Cortex of kidney (tissue), 1 donor: ENCODE measurements at places on chromosomes 1 and 21.

- no peak for DNase-seq
Measured at GRCh38 chr1:117654493-117655219, 48.8 kb downstream of the TENT5C start.

- DNase-seq, result no peak
Measured at GRCh38 chr1:12052008-12052573, 11.0 kb upstream of the TNFRSF8 start.

DNA sequence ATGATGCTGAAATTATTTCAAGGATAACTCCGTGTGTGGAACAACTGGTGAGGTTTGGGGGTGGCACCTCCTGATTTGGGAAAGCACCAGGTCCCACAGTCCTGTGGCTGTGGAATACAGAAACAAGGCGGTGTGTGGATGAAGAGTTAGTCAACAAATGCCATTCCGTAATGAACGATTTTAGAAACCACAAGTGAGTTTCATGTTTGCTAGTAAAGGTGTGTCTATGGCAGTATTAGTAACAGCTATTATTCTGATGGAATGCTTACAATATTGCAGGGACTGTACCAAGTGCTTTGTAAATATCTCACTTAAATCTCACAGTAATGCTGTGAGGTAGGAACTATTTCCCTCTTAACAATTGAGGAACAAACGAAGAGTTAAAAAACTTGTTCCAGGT is 53.8 kb downstream of the B3GALNT2 start:
- no peak for DNase-seq

DNA sequence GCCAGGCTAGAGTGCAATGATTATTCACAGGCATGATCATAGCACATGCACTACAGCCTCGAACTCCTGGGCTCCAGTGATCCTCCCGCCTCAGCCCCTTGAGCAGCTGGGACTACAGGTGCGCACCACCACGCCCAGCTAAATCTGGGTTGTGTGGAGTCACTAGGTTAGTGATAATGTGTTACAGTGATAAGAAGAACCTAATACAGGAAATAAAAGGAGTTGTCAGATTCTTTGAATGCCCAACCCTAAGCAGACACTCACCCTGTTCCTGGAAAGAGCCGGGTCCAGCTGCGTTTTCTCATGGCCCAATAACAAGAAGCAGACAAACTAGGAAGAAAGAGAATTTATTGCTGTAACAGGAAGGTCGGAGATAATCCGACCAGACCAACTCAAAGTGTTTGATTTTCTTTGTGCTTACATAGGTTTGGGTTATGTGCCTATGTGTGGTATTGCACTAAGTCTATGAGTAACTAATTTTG is 8.8 kb downstream of the IFNGR2 start:
- DNase-seq, result no peak

- no peak for DNase-seq
Measured at GRCh38 chr1:180581635-180582039, 22.9 kb downstream of the OVAAL start.

DNA sequence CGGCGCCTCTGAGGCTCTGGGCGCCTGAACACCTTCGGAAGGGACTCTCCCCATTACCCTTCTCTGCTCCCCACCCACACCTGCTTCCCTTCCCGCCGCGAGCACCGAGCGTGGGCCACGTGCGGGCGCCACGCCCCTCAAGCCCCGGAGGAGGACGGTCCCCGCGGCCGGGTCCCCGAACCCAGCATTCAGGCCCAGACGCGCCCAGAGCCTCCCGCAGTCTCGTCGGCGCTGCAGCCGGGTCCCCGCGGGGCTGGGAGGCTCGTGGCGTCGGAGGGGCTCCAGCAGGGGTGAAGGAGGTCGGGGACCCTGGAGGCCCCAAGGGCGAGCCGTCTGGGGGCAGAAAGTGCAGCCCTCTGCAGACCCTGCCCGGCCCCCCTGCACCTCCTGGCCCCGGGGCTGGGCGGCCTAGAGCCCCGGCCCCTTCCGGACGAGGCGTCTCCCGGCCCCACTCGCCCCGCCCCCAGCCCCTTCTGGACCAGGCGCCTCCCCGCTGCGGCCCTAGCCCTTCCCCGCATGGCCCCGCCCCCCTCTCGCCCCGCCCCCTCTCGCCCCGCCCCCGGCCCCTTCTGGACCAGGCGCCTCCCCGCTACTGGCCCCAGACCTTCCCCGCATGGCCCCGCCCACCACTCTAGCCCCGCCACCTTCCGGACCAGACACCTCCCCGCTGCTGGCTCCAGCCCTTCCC is 378 bp upstream of the SMIM1 start:
- DNase-seq, result no peak

- DNase-seq, result no peak
Measured at GRCh38 chr21:42654179-42654912, 925 bp downstream of the PDE9A start.

DNA sequence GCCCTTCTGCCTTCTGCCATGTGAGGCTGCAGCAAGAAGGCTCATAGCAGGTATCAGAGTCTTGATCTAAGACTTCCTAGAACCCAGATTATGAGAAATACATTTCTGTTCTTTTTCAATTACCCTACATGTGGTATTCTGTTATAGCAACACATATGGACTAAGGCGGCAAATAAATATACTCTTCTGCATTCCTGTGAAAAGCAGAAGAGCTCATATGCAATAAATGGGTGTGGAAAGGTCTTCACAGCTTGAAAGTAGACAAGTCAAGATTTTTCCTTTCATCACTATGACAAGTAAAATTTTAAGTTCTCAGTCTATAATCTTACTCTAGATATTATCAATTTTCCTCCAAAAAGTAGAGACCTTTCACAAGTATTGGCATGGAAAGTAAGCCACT is 36.6 kb downstream of the TNFSF18 start:
- DNase-seq, result no peak

DNA sequence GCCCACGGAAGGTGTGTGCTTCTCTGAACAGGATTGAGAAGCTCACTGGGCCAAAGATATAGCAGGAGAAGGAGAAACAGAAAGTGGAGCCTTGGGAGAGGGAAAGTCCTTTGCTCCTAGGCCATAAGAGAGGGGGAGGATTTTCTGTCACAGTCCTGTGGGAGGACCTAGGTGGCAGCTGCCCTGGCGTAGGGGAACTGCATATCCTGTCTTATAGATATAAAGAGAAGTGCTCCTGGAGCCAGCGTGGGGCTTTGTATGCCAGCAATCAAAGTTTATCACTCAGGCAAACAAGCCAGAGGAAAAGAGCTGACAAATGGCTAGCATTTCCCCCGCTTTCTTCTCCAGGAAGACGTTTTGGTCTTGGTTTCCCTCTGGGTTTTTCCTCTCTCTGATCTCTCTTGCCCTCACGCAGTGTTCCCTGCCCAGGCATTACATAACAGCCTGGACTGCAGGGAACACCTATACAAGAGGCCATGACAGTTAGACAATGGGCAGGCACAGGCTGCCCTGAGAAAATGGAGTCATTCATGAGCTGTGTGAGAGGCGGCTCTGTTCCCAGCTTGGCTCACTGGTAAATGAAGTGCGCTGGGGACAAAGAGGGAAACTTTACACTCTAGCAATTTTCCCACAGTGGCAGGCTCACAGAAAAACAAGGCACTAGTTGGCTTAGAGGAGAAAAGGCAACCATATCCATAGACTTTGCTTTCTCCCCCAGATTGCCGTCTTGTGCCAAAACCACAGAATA is 52.5 kb upstream of the ZNF648 start:
- no peak for DNase-seq

- no peak for DNase-seq
Measured at GRCh38 chr1:100382657-100383056, 30.4 kb downstream of the CDC14A start.

- DNase-seq, result no peak
Measured at GRCh38 chr1:167463080-167463479, 55.2 kb downstream of the CD247 start.
